ENCODE measurements at places on chromosomes 1 and 21. TPM values are rescaled to one million over a fixed set of nuclear protein-coding genes. Genes with fewer than 3 reads are reported as not detected.

The AKR7A3 gene
- polyA plus RNA-seq = 1.4 TPM

DNA sequence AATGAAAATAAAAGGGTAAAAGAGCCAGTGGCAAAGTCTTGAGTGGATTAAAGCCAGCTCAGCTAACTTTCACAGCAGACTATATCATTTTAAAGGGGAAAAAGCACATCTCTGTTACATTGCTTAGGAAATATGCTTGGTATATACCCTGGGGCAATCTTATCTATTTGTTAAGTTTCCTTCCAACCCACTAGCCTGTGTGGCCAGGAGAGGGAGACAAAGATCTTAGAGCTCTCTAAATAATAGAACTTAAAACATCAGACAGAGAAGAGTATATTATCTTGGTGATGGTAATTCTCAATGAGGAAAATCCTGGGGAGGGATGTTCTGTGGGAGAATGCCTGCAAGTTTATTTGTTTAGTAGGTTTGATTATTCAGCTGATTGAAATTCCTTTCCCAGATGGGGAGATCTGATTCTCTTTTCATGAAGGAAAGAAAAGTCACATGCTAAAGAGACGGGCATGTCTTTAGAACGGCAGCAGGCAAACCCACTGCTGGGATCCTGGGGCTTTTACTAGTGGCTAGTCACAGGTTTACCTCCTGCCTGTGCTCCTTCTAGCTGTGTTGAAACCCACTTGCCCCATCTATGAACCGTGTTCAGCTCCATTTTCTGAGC is 3.6 kb downstream of the KCNE2 start:
- peak; percentile 25 for DNase-seq

GRCh38 chr1:243246916-243247315 is 8.2 kb downstream of the CEP170 start:
- DNase-seq = no peak

DNA sequence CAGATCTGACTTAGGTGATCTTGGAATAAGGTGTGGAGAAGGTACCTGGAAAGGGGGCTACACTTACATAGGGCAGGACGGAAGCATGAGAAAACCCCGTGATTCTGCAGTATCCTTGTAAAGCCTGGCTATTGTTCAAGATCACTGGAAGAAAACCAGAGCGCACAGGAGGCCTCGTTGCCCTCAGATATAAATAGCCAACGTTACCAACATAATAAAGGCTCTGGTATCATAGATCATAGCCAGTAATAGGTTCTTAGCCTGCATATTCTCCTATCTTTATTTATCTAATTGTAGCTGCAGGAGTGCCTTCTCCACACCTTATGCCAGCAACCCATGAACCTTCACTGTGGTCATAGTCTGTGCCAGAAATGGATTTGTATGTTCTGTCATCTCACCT is 35.9 kb upstream of the MPZL1 start:
- no peak for DNase-seq

- no peak for DNase-seq
Observed at GRCh38 chr1:159228554-159228953, 23.9 kb downstream of the ACKR1 start.

DNA sequence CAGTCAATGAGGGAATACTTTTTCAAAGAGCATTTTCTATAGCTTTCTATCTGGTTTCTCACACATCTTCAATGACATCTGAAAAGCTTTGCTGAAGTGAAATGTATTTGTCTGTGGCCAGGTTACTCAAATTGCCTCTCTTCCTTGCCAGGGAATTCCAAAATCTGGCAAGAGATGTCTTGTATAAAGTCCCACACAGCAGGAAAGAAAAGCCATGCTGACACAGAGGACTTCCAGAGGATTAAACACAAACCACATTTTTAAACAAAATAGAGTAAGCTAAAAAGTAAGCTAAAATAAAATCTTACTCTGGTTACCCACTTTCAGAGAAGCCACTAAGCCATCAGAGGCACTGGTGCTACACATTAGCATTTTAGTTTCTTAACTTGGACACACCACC is 93.1 kb upstream of the BCAR3 start:
- no peak for DNase-seq

- DNase-seq = no peak
Observed at GRCh38 chr21:19368944-19369343, 965.4 kb upstream of the TMPRSS15 start.

The SLC19A1 gene
- 8.5 TPM for polyA plus RNA-seq

DNA sequence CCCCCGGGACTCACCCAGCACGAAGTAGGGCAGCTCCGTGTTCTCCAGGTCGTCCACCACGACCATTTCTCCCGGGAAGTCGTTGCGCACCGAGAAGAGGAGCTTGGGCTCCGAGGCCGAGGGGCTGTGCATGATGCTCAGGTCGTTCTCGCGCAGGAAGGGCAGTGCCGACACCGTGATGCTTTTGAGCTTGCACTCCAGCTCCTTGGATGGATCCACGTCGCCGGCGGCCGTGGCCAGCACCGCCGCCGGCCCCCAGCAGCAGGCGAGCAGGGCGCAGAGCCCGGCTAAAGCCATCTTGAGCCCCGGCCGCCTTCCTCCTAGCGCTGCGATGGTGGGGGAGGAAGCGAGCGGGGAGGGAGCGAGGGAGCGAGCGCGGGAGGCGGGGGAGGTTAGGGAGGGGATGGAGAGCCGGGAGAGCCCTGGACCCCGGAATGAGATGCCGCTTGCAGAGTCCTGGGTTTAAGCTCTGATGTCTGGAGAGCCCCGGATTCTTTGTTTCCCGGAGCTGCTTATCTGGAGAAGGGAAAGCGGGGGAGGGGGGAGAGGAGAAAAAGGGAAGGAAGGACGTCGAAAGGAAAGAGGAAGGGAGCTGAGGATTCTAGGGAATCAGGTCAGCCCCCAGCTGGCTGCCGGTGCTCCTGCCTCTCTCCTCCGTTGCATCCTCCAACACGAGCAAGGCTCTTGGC is at the start of gene ASTN1:
Gene ASTN1 (minus strand): TSS at position 333 of the 689 bp plus-strand sequence. CDS start 36 bp downstream, at position 297.
- no peak for DNase-seq

The AVPR1B gene
- polyA plus RNA-seq = 0.24 TPM

DNA sequence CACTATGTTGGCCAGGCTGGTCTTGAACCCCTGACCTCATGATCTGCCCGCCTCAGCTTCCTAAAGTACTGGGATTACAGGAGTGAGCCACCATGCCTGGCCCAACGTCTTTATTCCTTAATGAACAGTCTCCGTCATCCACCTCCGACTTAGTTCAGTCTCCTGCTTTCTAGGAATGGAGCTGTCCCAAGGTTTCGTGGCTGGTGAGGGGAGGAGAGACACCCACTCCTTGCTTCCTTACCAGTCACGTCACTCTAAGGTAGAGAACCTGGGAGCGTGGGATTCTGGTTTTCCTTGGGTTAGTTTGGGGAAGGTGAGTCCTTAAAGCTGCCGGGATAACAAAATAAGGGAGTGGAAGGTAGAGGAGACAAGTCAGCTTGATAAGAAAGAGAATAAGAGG is 55.0 kb upstream of the ATP2B4 start:
- DNase-seq = no peak

The SPATA46 gene
- polyA plus RNA-seq = 0.13 TPM

The S100A1 gene
- polyA plus RNA-seq = 8.1 TPM

GRCh38 chr1:236535662-236536161 is 11.9 kb downstream of the LGALS8 start:
- no peak for DNase-seq

GRCh38 chr21:25115021-25115420 is 492.3 kb downstream of the MRPL39 start:
- DNase-seq = no peak

DNA sequence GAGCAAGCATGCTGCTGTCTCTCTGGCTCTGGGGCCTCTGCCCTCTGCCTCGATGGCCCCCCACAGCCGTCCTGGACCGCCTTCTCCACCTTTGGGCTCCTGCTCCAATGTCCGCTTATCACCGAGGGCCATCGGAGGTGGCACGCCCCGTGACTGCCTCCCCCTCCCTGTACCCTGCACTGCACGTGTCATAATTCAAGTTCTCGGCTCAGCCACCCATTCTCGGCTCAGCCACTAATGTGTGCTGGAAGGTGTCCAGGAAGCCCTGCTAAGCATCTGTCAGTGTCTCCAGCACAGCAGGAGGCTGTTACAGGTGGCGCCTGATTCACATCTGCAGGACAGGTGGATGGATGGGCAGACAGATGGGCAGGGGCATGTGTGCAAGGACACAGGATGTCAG is 45.5 kb downstream of the TP73 start:
- DNase-seq = no peak

DNA sequence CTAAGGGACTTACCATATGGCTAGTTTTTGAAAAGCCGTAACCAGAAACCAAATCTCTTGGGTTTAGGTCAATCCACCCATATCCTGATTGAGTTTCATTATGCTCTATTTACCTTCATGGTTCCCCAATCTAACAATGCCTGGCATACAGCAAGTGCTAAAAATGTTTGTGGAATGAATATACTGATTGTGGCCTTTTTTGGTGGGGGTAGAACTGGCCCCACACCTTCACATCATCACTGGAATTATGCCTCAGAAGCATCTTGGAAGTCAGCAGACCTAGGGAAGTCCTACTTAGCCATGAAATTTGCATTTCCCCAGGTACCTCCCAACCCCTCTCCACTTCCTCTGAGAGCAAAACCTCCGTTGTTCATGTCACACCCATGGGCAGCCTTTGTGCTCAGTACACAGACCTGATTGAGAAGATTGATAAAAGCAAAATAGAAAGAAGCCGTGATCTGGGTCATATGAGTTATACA is 17.8 kb upstream of the SLAMF1 start:
- no peak for DNase-seq

GRCh38 chr1:209767096-209767495 is 11.2 kb downstream of the TRAF3IP3 start:
- DNase-seq = no peak

DNA sequence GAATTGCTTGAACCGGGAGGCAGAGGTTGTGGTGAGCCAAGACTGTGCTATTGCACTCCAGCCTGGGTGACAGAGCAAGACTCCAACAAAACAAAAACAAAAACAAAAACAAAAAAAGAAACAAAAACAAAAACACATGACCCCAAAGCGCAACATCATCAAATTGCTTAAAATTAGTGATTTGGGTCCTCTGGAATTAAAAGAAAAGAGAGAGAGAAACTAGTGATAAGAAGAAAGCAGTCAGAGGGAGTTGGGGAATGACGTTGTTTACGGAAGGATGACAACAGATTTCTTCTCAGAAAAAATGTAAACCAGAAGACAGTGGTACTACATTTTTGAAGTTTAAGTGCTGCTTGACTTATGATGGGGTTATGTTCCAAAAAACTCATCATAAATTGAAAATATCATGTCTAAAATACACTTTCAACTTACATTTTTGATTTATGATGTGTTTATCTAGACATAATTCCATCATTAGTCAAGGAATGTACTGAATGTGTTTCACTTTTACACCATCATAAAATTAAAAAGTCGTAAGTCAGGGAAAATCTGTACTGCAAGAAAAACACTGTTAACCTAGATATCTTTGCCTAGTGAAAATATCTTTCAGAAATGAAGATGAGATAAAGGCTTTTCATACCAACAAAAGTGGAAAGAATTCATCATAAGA is 88.0 kb downstream of the MT1HL1 start:
- no peak for DNase-seq

The FMO4 gene
- 4.0 TPM for polyA plus RNA-seq

DNA sequence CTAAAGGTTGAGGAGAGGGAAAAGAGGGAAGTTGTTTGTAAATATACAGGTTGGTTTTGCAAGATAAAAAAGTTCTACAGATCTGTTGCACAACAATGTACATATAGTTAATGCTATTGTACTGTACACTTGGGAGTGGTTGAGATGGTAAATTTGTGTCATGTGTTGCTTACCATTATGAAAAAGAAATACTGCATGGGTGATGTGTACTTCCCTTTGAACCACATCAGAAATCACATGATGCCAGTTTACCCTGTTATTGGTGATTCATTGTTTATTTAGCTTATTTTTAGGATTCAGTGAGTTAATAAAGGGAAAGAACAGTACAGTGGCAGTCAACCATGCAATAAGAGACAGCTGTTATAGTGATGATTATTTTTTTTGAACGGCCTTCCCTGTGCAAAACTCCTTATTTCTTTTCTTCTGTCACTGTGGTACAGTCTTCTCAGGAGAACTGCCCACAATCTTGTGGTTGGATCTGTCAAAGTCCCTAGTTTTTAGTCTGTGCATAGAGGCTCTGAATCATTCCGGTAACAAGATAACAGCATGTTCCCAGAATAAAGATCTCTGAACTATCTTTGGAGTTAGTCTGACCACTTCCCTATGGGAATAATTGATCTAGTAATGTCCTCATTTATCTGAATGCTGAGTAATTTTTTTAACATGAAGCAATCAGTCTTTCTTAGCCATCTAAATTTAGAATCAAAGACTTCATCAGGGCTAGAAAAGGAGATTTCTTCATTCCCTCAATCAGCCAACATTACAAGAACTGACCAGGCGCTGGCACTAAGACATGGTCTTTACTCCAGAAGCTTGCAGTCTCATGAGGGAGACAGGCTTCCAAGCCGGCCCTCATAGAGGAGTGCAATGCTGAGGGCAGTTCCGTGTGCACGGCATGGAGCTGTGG is 84.2 kb downstream of the SH3GLB1 start:
- DNase-seq = no peak

DNA sequence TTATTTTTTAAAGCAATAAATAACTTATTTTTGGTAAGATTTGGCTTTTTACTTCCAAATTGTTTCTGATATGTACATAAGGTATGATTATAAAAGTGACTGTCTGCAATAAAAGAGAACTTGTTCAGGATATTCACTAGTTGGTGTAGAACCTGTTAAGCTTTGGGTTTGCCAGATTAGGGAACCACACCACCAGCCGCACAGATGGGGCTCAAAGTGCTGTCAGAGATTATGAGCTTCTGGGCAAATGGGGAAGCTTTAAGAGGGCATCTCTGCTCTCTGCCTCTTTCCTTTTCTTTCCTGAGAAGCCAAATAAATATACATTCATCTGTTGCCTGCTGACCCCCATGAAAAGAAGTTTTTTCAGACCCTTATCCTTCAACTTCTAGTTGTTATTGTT is 25.4 kb downstream of the IVNS1ABP start:
- no peak for DNase-seq

GRCh38 chr1:153168686-153169085 is 18.0 kb upstream of the SPRR2G start:
- no peak for DNase-seq

DNA sequence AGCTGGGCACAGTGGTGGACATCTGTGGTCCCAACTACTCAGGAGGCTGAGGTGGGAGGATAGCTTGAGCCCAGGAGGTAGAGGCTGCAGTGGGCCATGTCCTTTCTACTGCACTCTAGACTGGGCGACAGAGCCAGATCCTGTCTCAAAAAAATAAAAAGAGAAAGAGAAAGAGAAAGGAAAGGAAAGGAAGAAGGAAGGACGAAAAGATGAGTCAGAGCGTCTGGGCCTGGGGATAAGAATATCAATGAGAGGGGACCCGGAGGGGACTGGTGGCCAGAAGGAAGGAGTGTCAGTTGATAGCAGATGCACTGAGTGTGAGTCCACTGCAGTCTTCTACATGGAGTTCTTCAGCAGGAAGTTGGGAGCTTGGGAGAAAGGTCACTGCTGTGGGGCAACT is 75.6 kb downstream of the SYT6 start:
- DNase-seq = no peak

- DNase-seq = peak; percentile 54
Observed at GRCh38 chr1:204463125-204464060, 31.2 kb downstream of the PIK3C2B start.

GRCh38 chr21:46255166-46255565 is 26.6 kb upstream of the LSS start:
- no peak for DNase-seq
